Endothelial cell of umbilical vein (primary cell): ENCODE measurements at places on chromosomes 13 and 19. TPM values are rescaled to one million over a fixed set of nuclear protein-coding genes. Genes with fewer than 3 reads are reported as not detected.
A peak's percentile ranks its signal among the peaks of the same experiment; 100 is the strongest.

The PRR36 gene
- not detected in 2 replicates for total RNA-seq

- no peak for DNase-seq
Measured at GRCh38 chr19:42332059-42332458, 6.6 kb downstream of the MEGF8 start.

DNA sequence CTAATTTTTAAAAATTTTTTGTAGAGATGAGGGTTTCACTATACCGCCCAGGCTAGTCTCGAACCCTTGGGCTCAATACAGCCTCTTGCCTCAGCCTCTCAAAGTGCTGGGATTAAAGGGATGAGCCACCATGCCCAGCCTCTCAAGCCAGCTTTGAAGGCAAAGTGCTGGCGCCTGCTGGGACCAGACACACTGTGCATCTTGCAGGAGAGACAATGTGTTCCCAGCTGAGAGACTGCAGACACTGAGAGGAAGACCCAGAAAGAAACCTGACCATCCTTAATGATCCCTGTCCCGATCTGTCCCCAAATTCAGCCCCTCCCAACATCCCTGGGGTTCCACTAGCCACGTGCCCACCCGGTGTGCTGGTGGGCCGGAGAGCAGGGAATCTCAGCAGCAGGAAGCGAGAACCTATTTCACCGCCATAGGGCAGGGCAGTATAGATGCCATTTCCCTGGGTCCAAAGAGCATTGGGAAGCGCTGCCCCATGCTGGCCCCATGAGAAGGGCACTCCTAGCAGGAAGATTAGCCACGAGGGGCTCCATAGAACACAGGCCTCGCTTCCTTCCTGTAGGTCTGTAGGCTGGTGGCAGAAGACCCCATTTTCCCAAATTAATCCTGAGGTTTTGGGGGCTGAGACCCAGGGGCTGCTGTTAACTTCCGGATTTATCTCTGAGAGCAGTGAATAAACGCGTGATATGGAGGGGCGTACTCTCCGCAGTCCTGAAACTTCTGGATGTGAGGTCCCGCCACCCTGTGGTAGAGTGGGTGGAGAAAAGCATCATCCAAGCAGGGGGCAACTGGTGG lies 968 bp downstream of the RAVER1 start:
- no peak for DNase-seq

GRCh38 chr13:99847318-99847750 lies 124.2 kb downstream of the ZIC5 start:
- no peak for DNase-seq

DNA sequence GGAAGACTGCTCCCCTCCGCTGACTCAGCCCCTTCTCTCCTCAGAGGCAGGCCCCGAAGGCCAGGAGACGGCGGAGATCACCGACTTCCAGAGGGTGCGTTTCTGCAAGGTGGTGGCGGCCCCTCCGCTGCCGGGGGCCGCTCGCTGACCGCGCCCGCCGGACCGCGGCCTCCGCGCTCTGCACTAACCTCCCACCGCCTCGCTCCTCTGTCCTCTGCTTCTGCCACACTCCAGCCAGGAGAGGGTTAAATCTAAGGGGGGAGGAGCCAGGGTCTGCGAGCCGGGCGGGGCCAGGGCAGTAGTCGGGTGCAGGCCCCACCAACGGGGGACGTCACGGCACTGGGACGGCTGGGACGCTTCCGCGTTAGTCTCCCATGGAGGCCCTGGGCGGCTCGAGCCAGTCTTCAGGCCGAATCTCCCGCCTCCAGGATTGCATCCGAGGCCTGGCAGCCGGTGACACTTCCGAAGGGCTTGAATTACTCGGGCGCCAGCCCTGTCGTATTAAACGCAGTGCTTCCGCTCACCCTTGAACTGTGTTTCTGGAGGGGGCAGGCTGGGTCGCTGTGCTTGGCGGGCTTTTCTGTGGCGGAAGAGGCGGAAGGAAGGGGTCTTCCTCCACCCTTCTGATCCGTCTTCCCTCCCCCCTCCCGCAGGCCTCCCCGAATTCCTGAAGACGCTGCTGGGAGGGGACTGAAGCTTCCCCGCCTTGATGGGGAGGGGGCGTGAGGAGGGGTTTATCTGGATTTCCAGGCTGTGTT lies 1.2 kb upstream of the INAFM1 start:
- DNase-seq: peak; percentile 91

DNA sequence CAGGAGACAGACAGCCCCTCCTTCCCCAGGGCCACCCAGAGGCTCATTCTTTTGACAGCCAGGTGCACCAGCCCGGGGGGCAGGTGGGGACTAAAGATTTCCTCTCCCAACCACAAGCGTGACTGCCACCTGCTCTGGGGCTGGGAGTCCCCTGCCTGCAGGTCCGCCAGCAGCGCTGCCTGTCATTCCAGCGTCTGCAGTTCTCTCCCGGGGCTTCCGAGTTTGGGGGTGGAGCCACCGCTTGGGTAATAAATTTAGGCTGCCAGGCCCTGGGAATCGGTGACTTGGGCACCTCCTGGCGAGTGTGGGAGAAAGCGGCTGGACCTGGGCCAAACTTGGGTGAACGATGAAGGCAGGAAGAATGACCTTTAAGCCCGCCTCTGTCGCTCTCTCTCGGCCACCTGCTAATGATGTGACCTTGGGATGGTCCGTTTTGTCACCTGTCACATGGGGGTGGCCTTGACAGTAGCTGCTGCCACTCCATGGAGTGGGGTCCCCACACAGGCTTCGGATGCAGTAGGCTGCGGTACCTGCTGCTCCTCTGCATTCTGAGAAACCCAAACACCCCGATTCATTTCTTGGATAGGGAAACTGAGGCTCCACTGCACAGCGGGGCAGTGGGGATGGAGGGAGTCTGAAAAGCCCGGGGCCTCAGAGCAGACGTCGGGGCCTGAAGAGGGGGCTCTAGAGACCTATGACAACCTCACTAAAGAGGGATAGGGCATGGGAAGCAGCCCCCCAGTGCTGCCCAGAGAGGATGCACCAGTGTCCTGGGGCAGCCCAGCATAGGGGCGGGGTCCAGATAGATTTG lies 12.8 kb downstream of the FUT6 start:
- no peak for DNase-seq

The LRRC63 gene
- total RNA-seq: not detected in 2 replicates

- no peak for DNase-seq
Measured at GRCh38 chr13:100796463-100796862, 121.9 kb upstream of the TMTC4 start.

GRCh38 chr19:50376166-50377050 lies at the start of gene NR1H2:
TSS of gene NR1H2 (plus strand) at chr19:50376457. CDS start at chr19:50377606, 1,149 bp downstream.
- peak; percentile 96 for DNase-seq

DNA sequence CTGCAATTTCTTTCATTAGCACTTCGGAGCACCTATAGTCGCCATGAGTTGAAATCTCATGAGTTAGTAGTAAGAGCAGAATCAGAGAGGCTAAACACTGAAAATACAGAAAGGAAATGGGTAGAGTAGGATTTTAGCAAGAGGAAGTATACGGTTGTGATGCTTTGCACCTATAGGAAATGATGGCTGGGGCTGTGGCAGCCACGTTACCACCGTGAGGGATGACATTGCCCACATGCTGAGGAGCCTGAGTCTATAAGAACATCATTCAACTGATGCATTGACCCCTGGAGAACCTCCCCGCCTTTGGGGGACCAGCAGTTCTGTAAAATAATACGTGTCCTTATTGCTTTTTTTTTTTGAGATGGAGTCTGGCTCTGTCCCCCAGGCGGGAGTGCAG lies 20.4 kb downstream of the FAM187B start:
- DNase-seq: no peak

GRCh38 chr13:27170516-27171243 lies 931 bp downstream of the USP12 start:
- peak; percentile 68 for DNase-seq

DNA sequence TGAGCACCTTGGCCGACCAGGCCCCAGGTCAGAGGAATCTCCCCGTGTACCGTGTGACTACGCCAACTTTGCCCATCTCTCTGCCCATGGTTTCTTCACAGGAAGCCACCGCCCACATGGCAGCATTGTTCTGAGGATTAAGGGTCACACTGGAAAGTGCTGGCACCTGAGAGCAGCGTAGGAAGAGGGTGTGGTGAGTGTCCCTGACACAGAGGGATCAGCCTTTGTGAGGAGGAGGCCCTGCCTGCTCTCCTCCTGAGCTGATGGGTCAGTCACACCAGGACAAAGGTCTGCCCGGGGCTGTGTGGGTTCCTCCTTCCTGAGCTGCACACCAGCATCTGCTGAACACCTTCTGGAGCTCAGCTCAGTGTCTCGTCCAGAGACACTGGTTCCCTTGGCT lies 32.2 kb upstream of the SLC15A1 start:
- DNase-seq: no peak

- DNase-seq: no peak
Measured at GRCh38 chr19:17687141-17687856, 855 bp downstream of the UNC13A start.

The CLIP3 gene
- 21.0 and 24.4 TPM in 2 replicates for total RNA-seq

GRCh38 chr13:80196756-80197155 lies 144.2 kb downstream of the SPRY2 start:
- DNase-seq: no peak

The MYPOP gene
- 9.0 and 9.6 TPM in 2 replicates for total RNA-seq

DNA sequence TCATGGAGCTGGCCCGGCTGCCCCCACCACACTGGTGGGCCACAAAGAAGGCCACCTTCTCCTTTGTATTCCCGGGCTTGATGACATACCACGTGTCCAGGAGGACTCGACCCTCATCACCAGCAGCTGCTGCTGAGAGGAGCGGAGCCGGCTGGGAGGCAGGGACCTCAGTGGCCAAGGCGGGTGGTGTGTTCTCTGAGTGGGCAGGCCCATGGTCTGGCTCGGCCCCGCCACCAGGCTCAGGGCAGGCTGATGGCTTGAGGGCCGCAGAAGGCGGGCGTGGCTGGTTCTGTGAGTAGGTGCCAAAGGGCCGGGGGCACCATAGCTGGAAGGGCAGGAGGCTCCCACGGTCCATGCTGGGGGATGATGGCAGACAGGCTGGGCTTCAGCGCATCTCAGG lies 17.6 kb downstream of the FBXO46 start:
- DNase-seq: no peak

GRCh38 chr13:29648760-29649159 lies 53.3 kb upstream of the SLC7A1 start:
- DNase-seq: no peak

The RGS9BP gene
- total RNA-seq: 0.15 TPM in 1 of 2 replicates, not detected in the other

DNA sequence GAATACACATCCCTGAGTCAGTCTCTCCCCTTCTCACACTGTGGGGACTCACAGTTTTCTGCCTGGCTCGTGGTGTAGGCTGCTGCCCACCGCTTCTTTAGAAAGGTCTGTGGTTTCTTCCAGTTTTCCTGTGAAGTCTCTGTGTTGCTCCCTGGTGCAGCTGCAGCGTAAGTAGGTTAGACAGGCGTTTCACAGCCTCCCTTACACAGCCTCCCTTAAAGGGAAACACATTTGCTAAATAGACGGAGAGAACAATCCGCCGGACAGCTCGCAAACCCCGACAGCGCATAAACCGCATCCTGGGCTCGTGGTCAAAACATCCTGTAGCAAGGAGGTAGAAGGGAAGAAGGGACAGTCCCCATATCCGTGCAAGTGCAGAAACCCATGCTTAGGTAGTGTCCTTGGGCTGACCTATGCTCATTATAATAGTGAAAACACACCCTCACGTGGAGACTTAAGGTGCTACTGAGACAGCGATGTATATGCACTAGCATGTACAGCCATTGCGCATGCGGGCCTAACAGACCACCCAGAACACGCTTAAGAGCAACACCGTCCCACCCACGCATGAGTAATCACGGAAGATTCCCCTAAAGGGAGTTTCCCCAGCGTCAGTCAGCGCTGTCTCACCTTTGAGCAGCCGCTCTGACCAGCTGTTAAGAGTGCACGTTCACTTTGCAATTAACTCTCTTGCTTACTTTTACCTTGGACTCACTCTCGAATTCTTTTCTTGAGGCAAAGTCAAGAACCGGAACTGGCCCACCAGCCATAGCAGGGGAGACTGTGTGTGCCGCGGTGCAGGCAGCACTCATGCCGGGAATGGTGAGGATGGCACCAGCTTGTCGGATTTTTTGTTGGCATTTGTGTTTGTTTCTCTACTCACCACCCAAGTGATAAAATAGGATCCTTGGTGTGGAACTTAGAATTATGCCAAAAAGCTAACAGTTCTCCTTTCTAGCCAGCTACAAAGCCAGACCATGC lies 16.6 kb downstream of the SIGLEC8 start:
- no peak for DNase-seq

DNA sequence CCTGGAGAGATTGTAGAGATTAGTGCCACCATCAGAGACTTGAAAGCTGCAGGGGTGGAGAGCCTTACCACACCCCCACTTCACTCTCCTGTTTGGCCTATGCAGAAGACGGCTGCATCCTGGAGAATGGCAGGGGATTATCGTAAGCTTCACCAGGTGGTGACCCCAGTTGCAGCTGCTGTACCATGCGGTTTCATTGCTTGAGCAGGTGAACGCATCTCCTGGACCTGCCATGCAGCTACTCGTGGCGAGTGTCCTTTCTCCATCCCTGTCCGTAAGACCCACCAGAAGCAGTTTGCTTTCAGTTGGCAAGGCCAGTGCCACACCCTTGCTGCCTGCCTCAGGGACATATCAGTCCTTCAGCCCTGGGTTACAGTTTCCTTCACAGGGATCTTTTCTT lies 21.2 kb downstream of the PPP5C start:
- no peak for DNase-seq

DNA sequence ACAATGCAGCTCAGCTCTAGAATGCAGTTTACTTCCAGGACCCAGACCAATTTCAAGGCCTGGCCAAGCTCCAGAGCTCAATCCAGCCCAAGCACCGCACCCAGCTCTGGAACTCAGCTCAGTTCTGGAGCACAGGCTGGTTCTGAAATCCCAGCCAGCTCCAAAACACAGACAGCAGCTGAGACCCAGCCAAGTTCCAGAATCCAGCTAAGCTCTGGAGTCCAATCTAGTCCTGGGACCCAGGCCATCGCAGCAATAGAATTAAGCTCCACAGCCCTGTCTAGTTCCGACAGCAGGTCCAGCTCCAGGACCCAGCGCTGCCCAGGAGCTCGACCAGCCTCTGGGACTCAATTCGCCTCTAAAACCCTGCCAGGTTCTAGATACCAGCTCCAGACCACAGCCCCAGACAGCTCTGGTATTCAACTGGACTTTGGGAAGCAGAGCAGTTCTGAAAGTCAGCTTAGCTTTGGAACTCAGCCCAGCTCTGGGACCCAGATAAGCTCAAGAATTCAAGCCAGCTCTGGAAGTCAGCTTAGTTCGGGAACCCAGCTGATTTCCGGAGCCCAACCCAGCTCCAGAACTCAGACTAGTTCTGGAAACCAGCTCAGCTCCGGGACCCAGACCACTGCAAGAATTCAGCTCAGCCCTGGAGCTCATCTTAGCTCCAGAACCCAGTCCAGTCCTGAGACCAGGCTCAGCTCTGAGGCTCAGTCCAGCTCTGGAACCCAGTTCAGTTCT lies 6.8 kb downstream of the GIPC3 start:
- DNase-seq: no peak

The ZNF541 gene
- 0.13 TPM in 1 of 2 replicates, not detected in the other for total RNA-seq

The ZNF66 gene
- total RNA-seq: 4.0 and 4.5 TPM in 2 replicates

The EDNRB gene
- 2.3 and 2.6 TPM in 2 replicates for total RNA-seq

GRCh38 chr13:53873558-53873957 lies 844.9 kb downstream of the OLFM4 start:
- DNase-seq: no peak
